Fibroblast of upper back skin (primary cell): ENCODE measurements at places on chromosomes 11 and 22.

DNA sequence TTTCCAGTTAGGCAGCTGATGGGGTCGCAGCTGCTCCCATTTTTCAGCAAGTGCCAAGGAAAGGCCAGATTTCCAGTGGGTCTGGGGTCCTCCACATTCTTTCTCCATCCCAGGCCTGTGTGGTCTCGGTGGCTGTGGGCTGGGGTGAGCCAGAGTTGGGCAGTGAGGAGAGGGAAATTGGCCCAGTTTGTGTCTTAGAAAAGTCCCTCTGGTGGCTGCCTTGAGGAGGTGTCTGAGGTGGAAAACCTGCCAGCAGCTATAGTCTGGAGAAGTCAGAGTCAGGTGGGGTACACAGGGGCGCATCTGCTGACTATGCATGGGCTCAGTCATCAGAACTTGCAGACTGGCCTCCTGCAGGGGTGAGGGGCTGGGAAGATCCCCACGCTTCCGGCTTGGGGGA lies 30.5 kb downstream of the MRGPRD start:
- no peak for DNase-seq

DNA sequence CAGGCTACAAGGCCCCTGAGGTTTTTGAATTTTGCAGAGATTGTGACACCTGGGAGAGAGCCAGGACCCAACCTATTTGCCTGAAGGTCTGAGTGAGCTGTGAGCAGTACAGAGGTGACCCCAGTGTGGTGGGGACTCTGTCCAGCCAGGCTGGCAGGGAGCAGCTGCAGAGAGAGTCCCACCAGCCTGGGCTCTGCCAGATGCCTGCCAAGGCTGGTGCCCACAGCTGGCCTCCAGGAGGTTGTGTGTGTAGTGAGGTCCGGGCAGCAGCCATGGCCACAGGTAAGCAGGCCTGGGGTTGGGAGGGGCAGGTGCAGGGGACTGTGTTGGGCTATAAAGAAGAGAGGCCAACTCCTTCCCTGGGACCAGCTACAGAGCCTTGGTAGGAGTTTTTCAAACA lies 144.8 kb downstream of the CRYBB2 start:
- DNase-seq, result no peak

- DNase-seq, result peak; percentile 45
Observed at GRCh38 chr11:131601586-131601985, 231.2 kb downstream of the NTM start.

- no peak for DNase-seq
Observed at GRCh38 chr22:41831383-41831782, 1.5 kb upstream of the SREBF2 start.

DNA sequence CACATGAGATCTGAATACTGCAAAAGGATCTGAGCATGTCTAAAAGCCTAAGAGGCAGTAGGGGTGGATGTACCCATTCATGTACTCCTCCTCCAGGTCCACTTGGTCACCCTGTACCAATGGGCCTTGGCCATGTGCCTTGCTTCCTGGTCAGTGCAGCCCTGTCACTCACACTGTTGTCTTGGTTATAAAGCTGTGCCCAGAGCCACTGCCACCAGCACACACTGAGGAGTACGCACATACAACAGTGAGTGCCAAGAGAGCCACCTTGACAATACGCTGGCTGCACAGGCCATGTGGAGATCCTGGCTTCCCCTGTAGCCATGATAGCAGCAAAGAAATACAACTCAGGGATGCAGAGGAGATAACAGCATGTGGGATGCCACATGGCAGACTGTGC lies 96.4 kb upstream of the LDLRAD3 start:
- no peak for DNase-seq

GRCh38 chr11:1353383-1354124 lies 36.2 kb upstream of the BRSK2 start:
- DNase-seq, result no peak

DNA sequence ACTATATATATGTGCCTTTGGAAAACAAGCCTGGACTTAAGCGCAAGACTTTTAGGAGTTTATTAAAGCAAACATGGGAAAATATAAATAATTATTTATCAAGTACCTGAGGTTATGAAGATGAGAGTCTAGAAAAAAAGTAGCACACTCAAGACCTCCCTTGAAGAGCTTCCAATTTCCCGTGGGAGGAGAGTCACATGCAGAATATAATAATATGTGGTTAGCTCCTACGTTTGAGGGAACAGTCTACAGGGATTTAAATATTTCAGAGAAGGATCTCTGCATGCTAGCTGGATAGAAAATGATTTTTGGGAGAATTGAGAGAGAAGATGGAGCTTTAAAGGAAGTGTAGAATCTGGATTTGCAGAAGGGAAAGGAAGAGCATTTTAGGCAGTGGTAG lies 183.8 kb downstream of the SWAP70 start:
- peak; percentile 68 for DNase-seq

- DNase-seq, result no peak
Observed at GRCh38 chr11:76837696-76838677, 22.7 kb upstream of the ACER3 start.

DNA sequence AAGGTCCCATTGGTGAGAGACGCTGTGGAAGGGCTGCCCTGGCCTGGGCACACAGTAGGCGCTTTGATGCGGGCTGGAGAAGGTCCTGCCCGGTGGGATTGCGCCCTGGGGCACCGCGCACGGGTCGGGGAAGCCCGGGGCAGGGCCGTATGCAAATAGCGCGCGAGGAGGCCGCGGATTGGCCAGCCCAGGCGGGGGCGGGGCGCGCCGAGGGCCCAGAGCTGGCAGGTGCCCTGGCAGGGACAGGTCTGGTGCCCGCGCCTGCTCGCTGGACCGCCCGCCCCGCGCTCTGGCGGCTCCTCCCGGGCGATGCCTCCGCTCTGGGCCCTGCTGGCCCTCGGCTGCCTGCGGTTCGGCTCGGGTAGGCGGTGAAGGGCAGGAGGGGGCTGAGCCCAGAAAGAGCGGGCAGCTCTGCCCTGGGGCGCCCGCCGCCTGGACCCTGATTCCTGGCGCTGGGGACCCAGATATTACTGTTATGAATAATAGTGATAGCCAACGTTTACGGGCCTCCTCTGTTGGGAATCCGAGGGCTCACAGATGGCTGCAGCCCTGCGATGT lies at the start of gene UPK3A:
Gene UPK3A (plus strand): TSS at position 245 of the 558 bp plus-strand sequence. CDS start 65 bp downstream, at position 310.
- no peak for DNase-seq

- DNase-seq, result peak; percentile 59
Observed at GRCh38 chr11:44556735-44557409, 8.6 kb upstream of the CD82 start.

DNA sequence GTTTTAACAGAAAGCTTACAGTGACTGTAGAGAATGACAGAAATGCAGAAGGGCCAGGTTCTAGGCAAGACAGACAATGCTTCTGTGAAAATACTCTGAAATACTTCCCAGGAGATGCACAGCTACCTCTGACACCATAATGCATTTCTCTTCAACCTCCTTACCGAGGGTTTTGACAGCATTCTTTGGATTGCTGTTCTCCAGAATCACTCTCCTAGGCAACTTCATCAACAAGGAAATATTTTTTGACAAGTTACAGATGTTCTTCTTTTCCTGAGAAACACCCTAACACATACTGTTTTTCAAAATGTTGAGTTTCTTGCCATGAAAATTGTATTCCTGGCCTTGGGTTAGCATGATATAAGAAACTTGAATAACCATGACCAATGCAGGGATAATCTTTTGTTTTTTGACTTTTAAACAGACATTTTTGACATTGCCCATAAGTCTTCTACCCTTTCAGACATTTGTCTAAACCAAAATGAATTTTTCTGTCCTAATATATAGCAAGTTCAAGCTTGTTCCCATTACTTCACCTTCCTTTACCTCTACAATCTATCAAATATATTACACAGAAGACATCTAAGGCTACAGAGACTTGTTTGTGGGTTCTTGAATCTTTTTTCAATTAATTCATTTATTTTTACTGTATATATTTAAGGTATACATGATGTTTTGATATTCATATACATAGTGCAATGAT lies 108.1 kb downstream of the CCDC34 start:
- peak; percentile 95 for DNase-seq

- peak; percentile 80 for DNase-seq
Observed at GRCh38 chr11:65471447-65471891, 27.4 kb upstream of the MALAT1 start.

DNA sequence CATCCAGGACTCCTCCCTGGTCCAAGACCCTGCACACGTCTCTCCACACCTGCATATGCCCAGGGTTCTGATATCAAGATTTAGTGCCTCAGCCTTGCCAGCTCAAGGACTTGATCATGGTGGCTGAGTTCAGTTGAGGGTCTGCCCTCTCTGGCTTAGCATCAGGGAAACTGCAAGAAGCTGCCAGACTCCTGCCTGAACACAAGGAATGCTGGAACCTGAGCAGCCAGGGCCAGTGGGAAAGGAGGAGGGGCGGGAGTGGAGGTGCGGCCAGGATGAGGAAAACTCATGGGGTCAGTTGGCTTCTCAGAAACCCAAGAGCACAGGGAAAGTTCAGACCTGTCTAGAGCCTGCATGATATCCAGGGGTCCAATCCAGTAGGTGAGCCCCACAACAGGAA lies 546.1 kb downstream of the BUD13 start:
- DNase-seq, result no peak

GRCh38 chr22:40111451-40111850 lies 66.3 kb upstream of the TNRC6B start:
- DNase-seq, result no peak

GRCh38 chr11:41346042-41346441 lies 113.4 kb downstream of the LRRC4C start:
- DNase-seq, result no peak

DNA sequence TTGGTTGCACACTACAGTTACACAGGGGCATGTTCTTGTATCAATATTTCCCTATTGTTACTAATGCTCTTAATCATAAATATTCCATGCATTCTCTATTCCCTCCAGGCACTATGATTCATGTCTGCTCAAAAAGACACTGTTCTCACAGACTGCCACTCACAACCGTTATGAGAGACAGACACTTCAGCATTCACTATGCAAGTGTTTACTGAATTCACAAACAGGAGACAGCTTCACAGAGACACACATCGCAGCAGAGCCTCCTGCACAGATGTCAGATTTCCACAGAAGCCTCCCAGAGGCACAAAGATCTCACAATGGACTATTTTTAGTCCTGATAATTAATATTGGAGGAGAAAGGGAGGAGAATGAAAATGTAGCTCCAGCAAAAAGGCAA lies 930.4 kb downstream of the OPCML start:
- DNase-seq, result peak; percentile 24

GRCh38 chr11:16945671-16946469 lies 68.3 kb downstream of the PLEKHA7 start:
- peak; percentile 31 for DNase-seq

GRCh38 chr11:24688981-24689380 lies 192.1 kb downstream of the LUZP2 start:
- no peak for DNase-seq

GRCh38 chr22:29797351-29797750 lies 30.2 kb downstream of the UQCR10 start:
- DNase-seq, result no peak

DNA sequence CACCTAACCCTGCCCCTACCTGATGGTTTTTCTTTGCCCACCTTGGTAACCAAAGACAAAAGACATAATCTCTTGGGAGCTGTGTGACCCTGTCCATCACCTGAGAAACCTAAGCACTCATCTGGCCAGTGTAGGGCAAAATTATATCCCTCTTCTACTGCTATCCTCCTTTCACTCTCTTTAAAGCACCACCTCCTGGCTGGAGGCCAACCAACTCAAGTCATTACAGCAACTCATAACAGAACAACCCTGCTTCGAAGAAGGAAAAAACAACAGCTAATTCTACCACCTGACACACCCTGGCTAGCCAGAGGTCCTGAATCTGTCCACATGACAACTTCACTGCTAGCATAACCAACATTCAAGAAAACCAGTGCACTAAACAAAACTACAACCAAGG lies 45.5 kb downstream of the GAS2 start:
- no peak for DNase-seq

- no peak for DNase-seq
Observed at GRCh38 chr11:44309478-44310205, at the start of gene ALX4. Gene ALX4, minus strand, starts transcription at chr11:44310139. Its CDS starts 77 bp downstream, at chr11:44310062.

DNA sequence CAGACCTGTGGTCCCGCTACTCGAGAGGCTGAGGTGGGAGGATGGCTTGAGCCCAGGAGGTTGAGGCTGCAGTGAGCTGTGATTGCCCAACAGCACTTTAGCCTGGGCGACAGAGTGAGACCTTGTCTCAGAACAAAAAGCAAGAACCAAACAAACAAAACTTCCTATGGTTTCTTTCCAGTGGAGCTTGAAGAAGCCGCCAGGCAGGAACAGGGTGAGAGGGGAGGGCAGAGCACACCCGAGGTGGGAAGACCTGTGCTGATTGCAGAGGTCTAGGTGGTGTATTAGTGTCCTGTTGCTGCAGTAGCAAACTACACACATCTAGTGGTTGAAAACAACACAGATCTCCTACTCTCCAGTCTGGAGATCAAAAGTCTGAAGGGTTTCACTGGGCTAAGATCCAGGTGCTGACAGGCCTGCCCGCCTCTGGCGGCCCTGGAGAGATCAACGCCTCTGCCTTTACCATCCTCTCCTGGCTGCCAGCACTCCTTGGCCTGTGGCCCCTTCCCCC lies 10.5 kb downstream of the ARHGEF17 start:
- no peak for DNase-seq

DNA sequence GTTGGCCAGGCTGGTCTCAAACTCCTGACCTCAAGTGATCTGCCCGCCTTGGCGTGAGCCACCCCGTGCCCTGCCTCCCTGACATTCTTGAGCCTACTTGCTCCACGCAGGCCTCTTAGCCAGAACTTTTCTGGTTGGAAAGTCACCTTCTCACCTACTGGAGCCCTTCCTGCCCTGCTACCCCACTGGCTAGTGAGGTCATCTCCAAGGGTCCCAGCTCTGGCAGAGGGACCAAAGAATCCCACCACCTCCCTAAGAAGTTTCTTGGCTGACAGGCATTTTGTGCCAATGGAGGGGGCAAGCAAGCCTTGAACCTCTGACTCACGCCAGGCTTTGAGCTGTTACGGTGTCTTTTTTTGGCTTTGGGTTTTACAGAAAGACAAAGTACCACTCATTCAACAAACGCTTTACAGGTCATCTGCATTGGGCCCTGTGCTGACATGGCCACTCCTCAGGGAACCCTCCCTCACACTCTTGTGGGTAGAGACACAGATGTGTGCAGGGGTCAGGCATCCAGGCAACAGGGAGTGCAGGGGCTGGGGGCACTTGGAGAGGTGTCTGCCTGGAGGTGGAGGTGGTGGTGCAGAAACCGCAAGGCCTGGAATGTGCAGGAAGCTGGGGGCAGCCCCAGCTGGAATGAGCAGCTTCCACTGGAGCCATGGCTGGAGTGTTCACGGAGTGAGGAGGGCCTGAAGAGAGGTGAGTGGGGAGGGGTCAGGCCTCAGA lies 27.1 kb upstream of the WNT11 start:
- DNase-seq, result no peak

GRCh38 chr22:38347181-38347943 lies 30.1 kb upstream of the CSNK1E start:
- DNase-seq, result no peak

DNA sequence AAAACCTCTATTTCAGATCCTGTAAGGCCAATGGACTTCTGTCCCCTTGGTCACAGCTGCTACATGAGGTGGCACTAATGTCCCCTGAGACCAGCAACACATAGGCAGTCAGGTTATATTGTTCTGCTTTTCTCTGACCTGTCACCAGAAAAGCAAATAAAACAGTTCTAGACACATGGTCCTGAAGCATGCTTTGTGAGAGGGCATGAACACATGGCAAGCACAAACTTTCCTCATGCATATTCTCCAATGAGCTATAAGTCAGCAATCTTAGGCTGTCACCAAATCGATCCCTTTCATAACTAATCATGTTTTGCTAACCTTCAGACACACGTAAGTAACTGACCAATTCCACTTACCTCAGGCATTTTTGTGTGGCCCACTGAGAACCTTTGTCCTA lies 225.4 kb upstream of the ZC3H12C start:
- DNase-seq, result no peak

GRCh38 chr11:128540469-128540868 lies 46.9 kb downstream of the ETS1 start:
- DNase-seq, result no peak

GRCh38 chr11:75066061-75066460 lies 30.6 kb downstream of the OR2AT4 start:
- DNase-seq, result peak; percentile 5
